ENCODE measurements at places on chromosomes 2 and 18. TPM values are rescaled to one million over a fixed set of nuclear protein-coding genes. Genes with fewer than 3 reads are reported as not detected.

DNA sequence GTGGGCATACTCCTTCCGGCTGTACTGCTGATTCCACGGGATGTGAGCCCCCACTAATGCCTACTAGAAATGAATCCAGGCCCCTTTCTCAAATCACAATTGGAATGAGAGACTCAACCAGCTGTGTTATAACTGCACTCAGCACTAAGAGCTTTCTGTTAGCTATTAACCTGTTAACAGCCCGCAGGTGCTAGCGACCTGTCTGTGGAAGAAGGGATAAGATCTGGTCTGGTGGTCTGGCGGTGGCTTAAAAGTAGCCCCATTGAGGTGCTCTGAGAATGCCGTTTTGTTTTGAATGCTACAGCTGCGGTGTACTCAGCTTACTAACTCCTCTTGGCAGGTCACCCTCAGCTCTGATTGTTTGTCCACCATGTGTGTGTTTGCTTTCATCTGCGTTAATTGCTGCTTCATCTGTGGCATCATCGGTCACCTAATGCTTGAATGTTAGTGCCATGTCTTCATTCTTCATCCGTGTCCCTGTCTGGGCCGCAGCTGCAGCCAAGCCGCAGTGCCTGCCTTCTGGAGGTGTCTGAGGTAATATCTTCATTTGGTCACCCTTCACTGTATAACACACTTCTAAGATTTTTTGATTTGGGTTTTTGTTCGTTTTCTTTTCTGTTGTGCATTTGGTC lies 16.3 kb downstream of the RAB12 start:
- DNase-seq: no peak

- no peak for DNase-seq
These were observed 87.8 kb downstream of the KCTD1 start for GRCh38 chr18:26460449-26461091.

DNA sequence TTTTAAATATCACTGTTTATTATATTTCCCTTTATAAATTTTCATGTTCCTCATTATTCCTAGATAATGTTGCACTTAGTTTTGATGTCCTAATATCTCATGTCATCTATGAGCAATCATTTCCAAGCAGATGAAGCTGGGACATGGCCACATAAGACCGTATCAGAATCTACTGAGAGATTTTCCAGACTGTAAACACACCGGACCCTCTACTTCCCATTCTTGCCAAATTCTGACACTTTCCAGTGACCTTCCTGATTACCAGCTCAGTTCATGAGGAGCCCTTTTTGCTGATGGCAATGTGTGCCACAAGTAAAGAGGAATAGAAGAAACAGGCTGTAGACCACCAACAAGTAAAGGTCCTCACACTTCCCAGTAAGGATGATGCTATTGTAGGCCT lies 20.3 kb upstream of the PDE1A start:
- no peak for DNase-seq

- DNase-seq: no peak
These were observed 94.9 kb downstream of the PIEZO2 start for GRCh38 chr18:11054497-11054896.

- DNase-seq: peak; percentile 81
These were observed 73.2 kb downstream of the LRRFIP1 start for GRCh38 chr2:237700512-237701032.

DNA sequence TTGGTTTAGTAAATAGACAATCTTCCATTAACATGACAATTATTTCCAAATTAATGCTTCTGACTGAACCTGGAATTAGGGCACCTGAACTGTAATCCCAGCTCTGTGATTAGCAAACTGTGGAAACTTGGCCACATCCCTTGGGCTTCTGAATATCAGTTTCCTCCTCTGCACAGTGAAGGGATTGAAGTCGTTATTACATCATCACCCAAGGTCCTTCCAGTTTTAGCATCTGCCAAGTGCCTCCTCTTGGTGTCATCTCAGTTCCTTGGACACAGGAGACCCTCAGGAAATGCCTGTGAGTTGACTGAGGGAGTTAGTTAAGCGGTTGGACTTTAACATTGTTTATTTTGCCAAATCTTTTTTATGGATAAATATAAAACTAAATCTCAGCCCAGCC lies 64.8 kb downstream of the MOGAT1 start:
- no peak for DNase-seq

GRCh38 chr2:106876699-106877098 lies 9.3 kb downstream of the ST6GAL2 start:
- no peak for DNase-seq

- no peak for DNase-seq
These were observed 1708.9 kb upstream of the CELF4 start for GRCh38 chr18:39274535-39274934.

NETO1 gene
- 7.2 TPM for total RNA-seq

CDH19 gene
- total RNA-seq: not detected

LCLAT1 gene
- total RNA-seq: 21.9 TPM
